ENCODE measurements at places on chromosomes 5 and 9.

DNA sequence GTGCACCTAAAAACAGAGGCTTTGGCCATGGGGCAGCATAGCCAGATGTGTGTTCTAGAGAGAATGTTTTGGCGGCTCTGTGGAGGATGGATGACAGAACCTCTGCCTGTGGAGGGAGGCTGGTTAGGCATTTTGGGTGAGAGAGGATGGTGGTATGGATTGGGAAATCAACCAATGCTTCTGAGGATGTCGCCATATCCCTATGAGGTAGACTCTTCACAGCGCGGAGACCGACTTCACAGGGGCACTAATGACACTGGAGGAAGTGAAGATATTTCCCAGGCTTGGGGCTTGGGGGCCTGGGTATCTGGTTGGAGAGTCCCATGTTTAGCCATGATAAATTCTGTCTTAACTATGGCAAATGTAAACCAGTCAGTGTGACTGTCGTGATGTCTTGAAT lies 140.6 kb upstream of the KLF4 start:
- DNase-seq: no peak

DNA sequence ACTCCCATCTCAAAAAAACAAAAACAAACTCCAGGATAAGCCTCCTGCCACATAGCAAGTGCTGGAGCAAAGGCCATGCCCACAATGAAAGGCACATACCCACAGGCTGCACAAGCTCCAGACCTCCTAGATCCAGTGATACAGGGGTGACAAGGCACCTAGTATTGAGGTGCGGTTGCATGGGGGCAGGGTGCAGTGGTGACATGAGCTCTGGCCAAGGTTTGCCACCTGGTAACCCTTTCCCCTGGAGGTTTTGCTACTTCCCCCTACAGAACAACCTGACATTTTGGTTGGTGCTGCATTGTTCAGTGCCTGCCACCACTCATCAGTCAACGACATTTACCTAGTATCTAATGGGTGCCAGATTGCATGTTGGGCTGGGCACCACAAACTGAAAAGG lies 14.5 kb downstream of the CDKN2AIPNL start:
- no peak for DNase-seq

DNA sequence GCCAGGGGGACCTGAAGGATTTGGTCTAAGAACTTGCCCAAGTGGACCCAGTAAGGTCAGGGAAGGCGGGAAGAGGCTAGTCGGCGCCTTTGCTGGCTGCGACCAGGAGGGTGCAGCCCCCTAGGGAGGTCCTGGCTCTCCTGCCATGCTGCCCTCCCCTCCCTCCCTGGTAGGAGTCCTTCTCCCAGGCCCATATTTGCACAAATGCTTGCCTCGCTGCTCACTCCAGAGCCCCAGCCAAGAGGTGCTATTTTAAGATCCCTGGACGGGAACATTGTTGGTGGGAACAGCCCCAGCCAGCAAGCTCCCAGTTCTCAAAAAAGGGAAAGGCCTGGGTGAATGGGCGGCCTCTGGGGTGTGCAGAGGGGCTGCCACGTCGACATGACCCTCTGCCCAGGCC lies 4.3 kb upstream of the IL17B start:
- DNase-seq: no peak

GRCh38 chr5:146952168-146952567 lies 73.6 kb upstream of the PPP2R2B start:
- DNase-seq: no peak

DNA sequence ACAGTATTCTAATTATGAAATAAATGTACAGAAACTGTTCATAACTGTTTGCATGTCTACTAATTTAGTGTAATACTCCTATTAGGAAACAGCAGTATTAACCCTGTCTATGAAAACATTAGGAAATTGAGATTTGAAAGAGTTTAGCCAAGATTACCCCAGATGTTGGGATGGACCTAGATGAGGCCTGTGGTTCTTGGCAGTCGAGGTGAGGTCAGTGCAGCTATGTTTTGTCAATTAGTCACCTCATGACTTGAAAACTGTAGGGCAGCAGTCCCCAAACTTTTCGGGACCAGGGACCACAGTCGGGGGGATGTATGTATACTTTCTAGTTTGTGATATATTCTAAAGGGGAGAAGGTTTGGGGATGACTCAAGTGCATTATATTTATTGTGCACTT lies 4.7 kb downstream of the LNPEP start:
- peak; percentile 37 for DNase-seq
